ENCODE measurements at places on chromosomes 3 and 15.

- no peak for DNase-seq
Measured at GRCh38 chr15:47376190-47376589, 341.1 kb upstream of the SEMA6D start.

DNA sequence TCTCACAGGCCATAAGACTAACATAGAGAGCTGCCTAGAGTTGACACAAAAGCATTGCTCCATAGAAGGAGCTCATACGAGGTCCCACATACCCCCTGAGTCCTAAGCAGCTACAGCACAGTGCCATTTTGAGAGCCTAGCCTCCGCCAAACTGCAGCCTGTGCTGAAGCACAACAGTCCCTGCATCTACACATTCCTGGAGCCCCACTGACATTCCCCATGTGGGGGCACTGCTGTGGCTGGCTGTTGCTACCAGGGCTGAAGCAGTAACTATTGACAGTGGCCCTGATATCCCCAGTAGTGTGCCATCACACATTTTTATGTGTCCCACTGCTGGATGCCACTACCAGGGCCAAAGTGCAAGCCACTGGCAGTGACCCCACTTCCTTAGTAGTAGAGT is 80.3 kb downstream of the CERS3 start:
- DNase-seq: no peak

- DNase-seq: no peak
Measured at GRCh38 chr3:103393395-103394186, 958.8 kb downstream of the ZPLD1 start.

DNA sequence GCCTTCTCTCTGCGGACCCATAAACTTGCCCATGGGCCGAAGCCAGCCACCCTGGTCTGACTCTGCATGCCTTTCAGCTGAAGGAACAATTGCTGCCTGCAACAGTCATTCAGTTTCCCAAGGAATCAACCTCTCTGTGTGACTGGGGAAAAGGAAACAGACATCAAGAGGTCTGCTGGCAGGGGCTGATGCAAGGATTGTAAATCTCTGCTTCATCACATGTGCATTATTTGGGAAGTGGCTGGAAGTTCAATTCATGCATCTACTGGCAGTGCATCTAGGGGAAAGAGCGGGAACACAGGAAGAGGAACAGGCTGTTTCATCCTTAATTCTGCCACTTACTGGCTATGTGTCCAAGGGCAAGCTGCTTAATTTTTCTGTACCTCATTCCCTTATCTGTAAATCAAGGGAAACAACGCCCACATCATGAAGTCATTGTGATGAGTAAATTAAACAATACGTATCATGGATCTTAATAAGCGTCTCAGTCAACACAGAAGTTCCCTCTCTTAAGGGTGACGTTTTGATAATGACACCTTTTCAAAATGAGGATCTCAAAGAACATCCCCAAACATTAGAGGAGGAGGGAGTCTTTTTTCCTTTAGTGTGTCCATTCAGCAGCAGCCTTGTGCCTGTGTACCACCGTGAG is 17.4 kb upstream of the ADPGK start:
- DNase-seq: no peak

DNA sequence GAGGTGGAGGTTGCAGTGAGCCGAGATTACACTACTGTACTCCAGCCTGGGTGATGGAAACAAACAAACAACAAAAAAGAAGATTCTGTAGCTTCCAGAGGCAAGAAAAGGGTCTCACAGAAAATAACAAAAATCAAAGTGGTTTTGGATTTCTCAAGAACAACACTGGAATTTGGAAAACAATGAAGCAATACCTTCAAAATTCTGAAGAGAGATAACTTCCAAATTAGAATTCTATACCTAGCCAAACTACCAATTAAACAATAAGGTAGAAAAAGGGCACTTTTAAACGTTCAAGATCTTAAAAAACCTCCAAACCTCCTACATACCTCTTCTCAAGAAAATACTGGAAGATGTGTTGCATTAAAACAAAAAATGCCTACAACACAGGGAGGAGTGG is 4.9 kb upstream of the CDCP1 start:
- no peak for DNase-seq

Data from 8988T (cell line).